Caudate nucleus (tissue), 63 donors: ENCODE measurements at places on chromosomes 3 and 15.

- DNase-seq, result no peak
Measured at GRCh38 chr15:84949845-84950569, 31.6 kb upstream of the PDE8A start.

DNA sequence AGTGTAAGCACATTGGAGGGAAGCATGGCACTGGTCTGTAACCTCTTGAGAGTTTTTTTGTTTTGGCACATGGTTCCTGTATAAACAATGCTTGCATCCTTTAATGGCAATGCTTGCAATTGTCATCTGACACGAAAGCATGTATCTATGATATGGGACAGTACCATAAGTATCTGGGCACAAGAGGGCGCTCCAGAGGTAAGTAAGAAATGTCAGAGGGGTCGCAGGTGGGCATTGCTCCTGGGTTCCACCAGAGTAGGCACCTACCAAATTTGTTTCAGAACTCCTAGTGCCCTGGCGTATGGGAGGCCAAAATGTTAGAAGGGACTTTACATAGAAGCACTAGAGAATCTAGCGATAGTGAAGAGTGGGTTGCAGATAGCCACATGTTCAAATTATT is 58.7 kb upstream of the BCHE start:
- no peak for DNase-seq

DNA sequence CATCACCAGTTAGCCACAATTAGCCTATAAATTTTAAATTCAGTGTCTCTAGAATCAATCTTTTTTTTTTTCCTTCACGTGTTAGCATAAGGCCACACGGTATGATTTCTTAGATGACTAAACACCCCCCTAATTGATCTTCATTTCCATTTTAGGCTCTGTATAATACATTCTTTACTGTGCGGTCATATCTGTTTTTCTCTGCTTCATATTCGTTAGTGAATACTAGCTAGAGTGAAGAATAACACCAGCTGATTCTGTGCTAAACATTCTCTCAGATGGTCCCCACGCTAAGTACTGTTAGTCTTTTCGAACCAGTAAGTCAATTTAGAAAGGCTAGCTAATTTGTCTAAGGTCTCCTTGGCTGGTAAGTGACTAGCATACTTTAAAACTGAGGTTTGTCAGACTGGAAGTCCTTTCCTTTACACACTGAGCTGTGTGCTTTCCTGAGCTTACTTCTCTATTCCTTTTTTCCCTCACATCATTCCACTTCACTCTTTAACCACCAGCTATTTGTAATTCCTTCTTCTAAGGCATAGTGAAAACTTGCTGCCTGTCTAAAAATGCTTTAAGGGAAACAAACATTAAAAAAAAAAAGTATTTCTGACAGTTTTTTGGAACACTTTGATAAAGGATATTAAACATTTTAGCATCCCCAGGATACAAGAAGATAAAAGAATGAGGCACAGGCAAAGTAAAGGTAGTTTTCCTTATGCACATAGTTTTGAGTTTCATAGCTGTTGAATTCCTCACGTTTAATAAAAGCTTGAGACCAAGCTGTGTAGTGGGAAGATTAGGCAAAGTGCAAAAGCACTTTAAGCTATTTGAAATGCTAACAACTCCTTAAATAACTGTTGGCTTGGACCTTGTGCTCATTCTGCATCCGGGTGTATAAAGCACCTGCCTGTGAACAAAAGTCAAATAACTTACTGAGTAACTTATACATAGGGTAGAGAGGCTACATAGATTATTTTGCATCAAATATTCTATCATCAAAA is 17.1 kb downstream of the ZFAND6 start:
- DNase-seq, result no peak

GRCh38 chr3:177419904-177420601 is 222.8 kb upstream of the TBL1XR1 start:
- DNase-seq, result no peak

DNA sequence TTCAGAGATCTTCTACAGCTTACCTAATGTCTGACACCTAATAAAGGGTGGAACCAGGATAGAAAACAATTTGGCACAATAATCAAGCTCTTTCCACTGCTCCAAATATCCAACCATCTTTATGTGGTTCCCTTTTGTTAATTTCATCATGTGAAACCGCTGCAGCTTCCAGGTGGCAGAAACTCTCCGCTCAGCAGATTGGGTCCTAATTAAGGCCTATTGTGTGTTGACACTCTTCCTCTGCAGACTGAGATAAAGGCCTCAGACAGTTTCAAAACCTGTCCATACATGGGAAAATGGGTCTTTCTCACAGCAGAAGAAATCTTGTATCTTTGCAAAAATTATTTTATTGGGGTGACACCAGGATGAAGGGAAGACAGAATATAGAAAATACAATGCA is 1002.4 kb upstream of the SEMA6D start:
- DNase-seq, result no peak

GRCh38 chr15:66067687-66068086 is 185.9 kb downstream of the MEGF11 start:
- no peak for DNase-seq

- DNase-seq, result no peak
Measured at GRCh38 chr3:197268294-197268693, 30.1 kb downstream of the DLG1 start.

- DNase-seq, result no peak
Measured at GRCh38 chr3:65748326-65748725, 290.4 kb downstream of the MAGI1 start.

DNA sequence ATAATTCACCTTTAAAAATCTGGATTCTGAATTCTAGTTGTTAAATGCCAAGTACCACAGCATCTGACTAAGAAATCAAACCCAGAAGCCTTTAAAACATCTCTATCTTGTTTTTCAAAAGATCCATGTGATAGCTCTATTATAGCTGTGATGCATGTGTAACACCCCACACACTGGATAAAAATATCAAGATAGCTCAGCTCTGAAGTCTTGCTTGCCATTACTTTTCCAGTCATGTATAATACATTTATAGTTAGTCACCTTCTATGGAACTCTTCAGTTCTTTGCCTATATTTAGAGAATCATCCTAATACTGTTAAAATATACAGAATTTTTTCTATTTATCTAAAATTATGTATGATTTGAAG is 11.6 kb downstream of the ARPP19 start:
- no peak for DNase-seq

DNA sequence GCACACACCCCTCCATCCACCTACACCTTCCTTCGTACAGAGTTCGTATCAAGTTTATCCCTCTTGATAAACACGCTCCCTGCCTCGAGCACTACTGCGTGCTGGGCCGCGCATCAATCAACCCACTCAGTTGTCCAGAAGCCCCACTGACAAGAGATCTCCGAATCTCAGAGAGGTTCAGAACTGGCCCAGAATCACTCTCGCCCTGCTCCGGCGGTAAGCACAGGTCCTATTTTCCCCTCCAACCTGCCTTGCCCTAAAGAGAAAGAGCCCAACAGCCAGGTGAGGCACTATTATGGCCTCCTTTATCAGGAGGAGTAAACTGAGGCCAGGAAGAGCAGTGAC is 494 bp upstream of the NISCH start:
- DNase-seq, result no peak

- DNase-seq, result no peak
Measured at GRCh38 chr3:134205451-134205850, 45.2 kb downstream of the RYK start.

DNA sequence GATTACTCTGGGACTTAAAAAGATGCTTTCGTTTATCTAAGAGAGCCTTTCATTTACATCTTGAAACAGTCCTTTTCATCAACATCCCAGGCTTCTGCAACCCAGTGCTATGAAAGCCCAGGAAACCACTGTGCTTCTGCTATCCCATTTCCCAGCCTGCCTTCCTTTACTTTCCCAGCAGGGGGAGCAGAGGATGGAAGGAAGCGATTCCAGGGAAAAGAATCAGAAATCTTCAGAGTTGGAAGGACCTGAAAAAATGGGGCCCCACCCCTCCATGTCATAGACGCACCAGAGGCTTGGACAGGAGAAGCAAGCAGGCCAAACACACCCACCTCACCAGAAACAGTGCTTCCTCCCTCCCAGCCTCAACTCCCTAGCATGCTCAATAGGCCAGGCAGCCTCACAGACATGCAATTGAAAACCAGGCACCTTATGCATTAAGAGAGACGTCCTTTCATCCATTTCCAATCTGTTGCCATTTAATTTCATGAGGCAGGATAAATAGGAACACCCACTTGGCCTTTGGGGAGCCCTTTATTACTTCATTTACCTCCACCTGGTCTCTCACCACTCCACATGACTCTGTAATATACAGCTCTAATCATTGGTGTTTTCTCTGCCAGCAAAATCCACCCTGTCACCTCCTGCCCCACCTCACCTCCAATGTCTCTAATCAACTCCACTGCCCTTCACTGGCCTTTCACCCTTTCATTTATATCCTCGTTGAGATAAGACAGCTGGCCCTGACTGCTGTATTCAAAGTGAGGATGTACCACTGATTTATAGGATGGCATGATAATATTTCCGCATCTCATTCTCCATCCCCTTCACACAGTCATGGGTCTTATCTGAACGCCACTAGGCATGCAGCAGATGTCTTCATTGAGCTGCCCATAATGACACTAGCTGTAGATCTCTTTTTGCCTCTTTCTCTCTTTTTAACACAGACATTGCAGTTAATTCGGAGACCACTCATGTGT is 583.9 kb downstream of the NTRK3 start:
- DNase-seq, result no peak

DNA sequence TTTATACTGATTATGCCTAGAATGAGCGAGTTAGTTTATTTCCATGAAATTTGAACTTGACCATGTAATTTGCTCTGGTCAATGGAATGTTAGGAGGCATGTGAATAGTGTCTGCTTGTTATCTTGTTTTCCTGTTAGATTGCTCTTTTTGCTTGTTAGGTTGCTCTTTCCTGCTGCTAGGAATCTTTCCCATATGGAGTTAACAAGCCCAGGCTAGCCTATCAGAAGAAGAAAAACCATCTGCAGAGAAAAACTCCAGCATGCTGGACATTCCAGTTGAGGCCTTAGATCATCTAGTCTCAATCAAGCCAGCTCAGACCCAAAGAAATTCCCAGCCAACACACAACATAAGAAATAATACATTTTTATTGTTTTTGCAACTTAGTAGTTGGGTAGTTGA is 470.2 kb upstream of the AGTR1 start:
- DNase-seq, result no peak

DNA sequence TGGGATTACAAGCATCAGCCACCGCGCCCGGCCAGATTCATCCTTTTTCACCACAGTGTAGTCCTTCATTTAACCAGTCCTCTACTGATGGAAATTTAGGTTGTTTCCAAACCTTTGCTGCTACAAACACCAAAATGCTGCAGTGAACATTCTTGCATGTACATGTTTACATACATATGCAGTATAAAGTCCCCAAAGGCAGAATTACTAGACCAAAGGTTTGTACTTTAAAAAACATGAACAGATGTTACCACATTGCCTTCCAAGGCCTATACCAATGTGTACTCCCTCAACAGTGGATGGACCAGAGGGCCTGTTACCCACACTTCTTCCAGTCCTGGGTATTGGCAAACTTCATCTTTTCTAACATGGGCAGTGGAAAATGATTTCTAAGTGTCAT is 51.0 kb downstream of the RLBP1 start:
- DNase-seq, result no peak

- no peak for DNase-seq
Measured at GRCh38 chr15:63374686-63375520, 6.7 kb downstream of the CA12 start.

GRCh38 chr15:50355619-50355905 is 564 bp upstream of the GABPB1 start:
- no peak for DNase-seq

DNA sequence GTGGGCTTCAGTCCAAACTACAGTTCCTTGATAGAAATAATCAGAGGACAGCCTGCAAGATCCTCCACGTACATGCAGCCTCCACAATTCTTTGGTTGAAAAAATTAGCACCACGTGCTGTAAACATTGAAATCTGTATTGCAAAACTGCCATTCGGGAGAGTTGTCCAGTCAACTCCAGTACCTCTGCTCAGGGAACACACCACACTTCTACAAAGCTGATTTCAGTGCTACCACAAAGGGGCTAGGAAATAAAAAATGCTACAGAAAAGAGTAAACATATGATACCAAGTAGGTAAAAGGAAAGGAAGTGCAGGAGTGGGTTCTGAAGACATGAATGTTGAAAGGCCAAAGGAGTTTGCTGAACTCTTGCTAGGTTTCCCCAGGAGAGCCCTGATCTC is 40.4 kb downstream of the GHSR start:
- DNase-seq, result no peak

DNA sequence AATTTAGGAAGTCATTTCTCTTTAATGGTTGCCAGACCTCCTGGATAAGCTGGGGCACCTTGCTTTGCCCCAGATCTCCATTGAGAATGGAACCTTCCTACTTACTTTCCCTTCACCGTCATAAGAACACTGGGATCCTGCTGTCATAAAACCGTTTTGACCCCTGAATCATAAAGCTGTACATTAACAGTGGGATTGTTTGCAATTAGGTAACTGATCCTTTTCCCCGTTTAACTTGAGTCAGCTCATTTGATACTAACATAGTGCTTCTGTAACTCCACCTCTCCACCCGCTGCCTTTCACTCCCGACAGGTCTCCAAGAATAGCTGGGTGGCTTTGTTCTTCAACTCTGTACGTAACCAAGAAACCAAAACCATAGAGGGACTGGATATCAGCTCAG is 308.2 kb upstream of the WNT5A start:
- no peak for DNase-seq

GRCh38 chr3:116285781-116286421 is 159.4 kb downstream of the LSAMP start:
- DNase-seq, result no peak

- DNase-seq, result no peak
Measured at GRCh38 chr15:67080118-67080899, 14.9 kb downstream of the SMAD3 start.

GRCh38 chr3:12979947-12980487 is 93.2 kb downstream of the IQSEC1 start:
- DNase-seq, result no peak

GRCh38 chr3:133459400-133459799 is 59.5 kb downstream of the BFSP2 start:
- no peak for DNase-seq

GRCh38 chr15:35992791-35993190 is 446.8 kb upstream of the DPH6 start:
- DNase-seq, result no peak

GRCh38 chr15:57675481-57676181 is 30.9 kb upstream of the POLR2M start:
- no peak for DNase-seq

DNA sequence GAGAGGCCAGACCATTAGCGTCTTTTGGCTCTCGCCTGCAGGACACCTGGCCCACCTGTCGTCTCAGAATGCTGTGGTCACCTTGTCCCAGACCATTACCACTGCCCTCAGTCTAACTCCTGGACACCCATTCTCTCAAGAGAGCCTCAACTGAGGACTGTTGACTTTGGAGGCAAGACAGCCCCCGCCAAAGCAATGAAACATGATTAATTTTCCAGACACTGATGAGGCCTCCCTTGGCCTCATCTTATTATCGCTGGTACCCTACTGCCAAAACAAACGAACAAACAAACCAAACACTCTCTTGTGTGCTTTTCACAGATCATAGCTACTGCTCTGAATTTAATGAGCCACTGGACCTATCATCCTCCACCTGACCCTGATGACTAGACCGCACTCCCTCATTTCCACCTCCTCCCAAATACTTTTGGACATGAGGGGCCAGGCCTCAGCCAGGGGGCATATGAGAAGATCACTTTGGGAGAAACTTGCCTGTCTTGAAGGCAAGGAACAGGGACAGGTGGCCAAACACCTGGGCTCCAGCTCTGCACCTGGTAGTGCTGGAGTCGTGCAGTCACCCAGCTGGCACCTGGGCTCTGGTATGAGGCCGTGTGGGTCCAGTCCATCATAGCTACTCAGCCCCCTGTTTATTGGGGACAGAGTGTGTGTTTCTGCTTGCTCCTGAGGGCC is 27.6 kb downstream of the ALS2CL start:
- DNase-seq, result no peak
